ENCODE measurements at places on chromosomes 7 and 10.

GRCh38 chr10:33178026-33178755 lies 156.3 kb downstream of the NRP1 start:
- DNase-seq, result no peak

DNA sequence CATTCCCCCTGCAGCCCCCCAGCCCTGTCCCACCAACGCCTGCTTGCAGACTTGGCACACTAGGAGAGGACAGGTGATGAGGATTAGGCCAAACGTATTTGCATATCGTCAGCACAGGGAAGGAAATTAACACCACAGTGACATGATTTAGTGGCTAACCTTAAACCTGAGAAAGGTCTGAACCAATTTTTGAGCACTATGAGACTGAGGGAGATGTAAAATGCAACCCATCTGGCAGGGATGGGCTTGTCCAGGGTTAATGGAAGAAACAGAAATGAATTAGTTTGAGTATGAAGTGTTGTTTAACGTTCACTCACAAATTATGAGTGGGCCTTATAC lies 183.6 kb downstream of the TAX1BP1 start:
- no peak for DNase-seq

DNA sequence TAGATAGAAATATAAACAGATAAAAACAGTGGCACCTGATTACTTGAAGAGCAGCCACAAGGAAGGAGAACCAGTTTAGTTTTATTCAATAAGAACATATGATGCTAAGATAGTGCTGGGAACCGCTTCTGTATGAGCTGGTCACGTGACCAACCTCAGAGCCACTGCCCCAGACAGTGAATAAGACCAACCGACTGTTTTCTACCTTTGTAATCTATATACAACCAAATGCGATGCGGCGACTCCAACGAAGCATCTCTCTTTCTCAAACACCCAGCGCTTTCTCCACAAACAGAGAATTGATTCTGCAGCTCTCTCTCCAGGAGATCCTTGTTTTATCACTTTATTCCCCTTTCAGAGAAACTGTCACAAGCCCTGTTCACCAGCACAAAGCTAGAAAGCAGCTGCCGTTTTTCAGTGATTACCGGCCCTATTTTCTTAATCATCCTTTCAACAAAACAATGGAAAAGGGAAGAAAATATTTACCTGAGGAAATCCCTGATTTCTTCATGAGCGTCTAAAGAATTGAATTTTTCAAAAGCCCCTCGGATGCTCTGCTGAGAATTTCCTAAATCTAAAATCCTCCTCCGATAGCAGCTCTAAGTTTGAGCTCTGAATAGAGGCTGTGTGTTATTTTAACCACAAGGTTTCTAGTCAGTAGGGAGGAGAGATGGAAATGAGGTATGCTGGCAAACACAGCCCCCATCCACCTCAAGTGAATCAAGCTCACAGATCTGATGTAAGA lies 55.7 kb upstream of the JCAD start:
- peak; percentile 62 for DNase-seq

DNA sequence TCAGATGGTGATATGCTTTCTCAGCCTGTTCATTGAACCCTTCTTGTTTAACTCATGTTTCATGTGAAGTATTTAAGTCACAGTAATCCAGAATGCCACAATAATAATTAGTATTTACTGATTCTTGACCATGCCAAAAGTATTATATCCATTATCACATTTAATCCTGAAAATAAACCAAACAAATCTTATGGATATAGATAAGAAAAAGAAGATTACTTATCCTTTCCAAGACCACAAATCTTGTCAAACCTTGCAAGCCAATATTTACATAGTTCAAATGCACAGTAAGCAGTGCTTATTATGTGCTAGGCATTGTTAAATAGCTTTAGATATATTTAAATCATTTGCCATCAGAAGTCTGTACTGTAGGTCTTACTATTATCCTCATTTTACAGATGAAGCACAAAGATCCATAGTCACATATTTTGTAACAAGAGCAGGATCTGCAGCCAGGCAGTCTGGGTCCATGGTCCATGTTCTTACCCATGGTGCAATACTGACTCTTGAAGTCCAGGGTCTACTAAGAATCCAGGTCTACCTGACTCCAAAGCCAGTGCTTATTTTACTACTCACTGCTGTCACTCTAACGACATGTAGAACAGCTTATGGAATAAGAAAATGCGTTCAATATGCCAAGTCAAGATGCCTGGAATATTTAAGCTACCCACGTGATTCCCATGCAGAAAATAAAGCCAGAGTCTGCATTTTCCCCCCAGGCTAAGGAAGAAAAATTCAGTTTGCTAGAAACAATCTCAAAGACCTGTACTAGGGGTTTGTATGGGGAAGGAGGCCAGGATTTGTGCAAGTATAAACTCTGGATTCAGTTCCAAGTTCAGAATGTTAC lies 984.8 kb upstream of the LRRTM3 start:
- DNase-seq, result no peak

DNA sequence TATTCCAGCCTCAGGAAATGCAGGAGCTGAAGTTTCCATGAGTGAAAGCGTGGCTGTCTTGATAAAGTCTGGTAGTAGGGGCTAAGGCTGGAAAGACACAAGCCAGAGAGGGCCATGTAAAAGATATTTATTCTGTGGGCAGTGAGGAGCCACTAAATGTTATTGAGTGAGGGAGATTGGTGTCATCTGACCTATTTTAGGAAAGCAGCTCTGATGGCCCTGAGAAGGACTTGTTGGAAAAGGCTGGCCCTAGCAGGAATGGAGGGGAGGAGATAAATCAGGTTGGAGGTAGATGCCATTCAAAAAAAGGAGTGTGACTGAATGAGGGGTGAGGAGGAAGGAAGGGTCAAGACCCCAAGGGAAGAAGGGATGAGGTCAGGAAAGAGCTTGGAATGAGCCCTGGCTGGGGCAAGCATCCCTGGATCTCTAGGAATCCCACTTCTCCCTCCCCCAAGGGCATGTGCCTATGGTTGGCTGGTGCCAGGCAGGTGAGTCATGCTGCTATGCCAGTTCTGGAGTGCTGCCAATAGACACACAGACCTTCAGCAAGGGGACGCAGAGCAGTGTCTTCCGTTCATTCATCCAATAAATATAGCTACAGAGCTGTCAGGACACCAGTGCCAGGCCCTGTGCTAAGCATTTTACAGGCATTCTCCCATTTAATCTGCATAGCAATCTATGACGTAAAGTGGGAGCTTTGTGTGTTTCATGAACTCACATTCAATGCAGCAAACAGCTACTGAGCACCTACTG lies 2.0 kb downstream of the ANKRD2 start:
- peak; percentile 74 for DNase-seq

- DNase-seq, result no peak
Measured at GRCh38 chr7:6130007-6130587, 98.9 kb downstream of the ANKRD61 start.

GRCh38 chr7:17007841-17008240 lies 126.1 kb upstream of the AGR3 start:
- DNase-seq, result no peak

GRCh38 chr7:149456506-149457421 lies 4.1 kb downstream of the ZNF777 start:
- DNase-seq, result no peak

GRCh38 chr7:36440880-36441279 lies 51.2 kb downstream of the ANLN start:
- no peak for DNase-seq

GRCh38 chr10:102744374-102745051 lies 765 bp downstream of the WBP1L start:
- DNase-seq, result no peak

DNA sequence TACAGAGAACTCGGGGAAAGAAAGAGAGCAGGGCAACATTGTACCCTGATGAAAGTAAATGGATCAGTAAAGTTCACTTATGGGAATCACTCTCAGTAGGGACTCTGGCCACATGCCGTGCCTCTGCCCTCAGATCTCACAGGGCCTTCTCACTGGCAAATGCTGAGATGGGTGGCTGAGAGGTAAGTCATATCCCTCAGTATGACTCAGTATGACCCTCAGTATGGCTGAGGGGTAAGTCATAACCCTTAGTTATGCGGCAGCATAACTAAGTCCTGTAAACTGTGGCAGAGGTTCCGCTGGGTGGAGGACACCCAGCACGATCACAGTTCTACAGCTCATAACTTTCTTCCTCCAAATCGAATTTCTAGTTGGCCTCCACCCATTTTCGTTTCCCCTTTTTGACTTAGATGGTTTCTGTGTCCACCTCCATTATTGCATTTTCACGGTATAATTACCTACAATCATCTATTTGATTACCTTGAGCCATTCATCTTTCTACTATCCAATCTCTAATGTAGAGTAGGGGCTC lies 26.5 kb upstream of the WNT16 start:
- no peak for DNase-seq

GRCh38 chr7:132685277-132685676 lies 109.0 kb upstream of the PLXNA4 start:
- no peak for DNase-seq

GRCh38 chr7:49703881-49704280 lies 69.6 kb upstream of the VWC2 start:
- DNase-seq, result no peak

DNA sequence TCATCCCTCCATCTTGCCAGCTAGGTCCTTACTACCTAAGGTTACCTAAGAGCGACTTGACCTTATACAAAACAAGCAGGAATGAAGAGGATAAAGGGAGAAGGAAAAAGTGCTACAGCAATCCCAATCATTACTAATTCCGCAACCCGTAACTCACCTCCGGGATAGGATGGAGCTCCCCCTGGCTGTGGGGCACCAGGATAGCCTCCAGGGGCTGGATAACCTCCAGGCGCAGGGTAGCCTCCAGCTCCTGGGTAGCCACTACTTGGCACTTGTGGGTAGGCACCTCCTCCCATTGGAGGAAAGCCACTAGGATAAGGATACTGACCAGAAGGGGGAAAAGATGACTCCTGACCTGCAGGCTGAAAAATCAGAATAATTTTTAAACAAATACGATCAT lies 15.8 kb downstream of the ANXA7 start:
- DNase-seq, result no peak

GRCh38 chr10:31830887-31831286 lies 97.7 kb downstream of the ARHGAP12 start:
- DNase-seq, result no peak

DNA sequence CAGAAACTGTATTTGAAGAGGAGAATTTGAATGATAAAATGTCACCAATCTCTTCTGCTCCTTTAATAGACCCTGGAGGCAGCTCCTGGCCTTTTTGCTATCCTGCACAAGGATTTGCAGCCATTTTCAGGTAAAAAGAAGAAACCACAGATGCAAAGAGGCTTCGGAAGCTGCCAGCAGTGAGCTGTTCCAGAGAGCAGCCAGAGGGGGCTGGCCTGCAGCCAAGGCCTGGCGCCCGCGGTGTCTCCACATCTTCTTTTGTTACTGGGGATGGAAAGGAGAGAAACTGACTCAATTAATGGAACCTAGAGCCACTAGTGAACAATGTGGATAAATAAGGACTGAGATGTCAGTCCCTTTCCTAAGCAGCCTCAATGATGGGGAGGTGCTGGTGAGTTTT lies 23.9 kb upstream of the GPR26 start:
- no peak for DNase-seq

GRCh38 chr10:127850944-127851343 lies 41.8 kb downstream of the CLRN3 start:
- no peak for DNase-seq

DNA sequence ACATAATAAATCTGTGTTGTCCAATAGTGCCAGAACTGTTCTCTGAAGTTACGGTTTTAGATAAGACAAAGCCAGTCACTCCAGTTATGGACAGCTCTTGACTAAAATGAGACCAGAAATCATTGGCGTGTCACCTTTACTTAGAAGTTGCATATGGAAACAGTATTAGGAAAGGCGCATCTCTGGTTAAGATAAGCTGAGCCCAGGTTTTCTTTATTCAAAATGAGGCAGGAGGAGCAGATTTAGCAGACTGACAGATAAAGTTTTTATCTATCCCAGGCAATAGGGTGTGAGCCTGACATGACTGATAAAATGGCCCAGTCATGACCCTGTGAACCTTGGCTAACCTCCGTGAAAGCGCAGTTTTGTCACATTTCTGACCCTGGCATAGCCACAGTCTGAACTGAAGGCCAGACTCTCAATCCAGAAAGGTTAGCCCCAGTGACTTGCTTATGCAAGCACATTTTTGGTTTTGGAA lies 4.2 kb downstream of the CYP26A1 start:
- peak; percentile 4 for DNase-seq

- DNase-seq, result no peak
Measured at GRCh38 chr10:59878915-59879314, 27.4 kb downstream of the CCDC6 start.

GRCh38 chr7:64558781-64559180 lies 4.1 kb downstream of the ZNF680 start:
- no peak for DNase-seq

DNA sequence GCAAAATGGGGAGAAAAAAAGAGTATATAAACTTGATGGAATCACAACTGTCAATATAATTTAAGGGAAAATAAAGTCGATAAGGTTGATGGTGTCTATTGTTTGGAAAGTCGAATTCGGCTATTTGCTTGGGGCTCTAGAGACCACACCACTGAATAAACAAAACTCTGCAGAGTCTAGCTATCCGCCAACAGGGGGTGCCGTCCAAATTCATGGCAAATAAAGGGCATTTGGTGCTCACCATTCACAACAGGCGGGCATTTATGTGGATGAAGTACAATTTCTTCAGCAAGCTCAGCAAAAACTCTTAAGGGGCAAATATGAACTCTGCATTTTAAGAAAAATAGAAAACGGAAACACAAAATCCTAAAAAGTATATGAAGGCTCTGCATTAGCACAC lies 23.3 kb downstream of the CD36 start:
- DNase-seq, result no peak

DNA sequence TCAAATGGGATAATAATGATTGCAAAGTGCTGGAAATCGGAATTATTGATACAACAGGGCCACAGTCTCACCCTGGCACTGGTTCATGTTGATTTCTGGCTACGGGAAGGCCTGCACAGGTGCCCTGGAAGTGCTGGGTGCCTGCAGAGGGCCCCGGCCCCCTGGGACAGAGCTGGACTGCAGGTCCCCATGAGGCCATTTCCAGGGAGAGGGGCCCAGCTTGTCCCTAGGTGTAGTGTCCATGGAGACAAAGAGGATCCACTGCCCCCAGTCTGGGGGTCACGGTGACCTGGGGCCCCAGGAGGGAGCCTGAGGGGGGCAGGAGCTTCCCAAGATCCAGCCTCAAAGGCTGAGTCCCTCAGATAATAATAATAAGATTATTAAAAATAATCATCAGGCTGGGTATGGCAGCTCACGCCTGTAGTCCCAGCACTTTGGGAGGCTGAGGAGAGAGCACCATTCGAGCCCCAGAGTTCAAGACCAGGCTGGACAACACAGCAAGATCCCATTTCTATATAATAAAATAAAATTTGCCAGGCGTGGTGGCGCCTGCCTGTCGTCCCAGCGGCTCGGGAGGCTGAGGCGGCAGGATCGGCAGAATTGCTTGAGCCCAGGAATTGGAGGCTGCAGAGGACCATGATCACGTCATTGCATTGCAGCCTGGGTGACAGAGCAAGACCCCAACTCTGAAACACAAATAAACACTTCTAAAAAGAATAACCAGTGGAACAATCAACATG lies 98.1 kb downstream of the MICALL2 start:
- DNase-seq, result no peak

DNA sequence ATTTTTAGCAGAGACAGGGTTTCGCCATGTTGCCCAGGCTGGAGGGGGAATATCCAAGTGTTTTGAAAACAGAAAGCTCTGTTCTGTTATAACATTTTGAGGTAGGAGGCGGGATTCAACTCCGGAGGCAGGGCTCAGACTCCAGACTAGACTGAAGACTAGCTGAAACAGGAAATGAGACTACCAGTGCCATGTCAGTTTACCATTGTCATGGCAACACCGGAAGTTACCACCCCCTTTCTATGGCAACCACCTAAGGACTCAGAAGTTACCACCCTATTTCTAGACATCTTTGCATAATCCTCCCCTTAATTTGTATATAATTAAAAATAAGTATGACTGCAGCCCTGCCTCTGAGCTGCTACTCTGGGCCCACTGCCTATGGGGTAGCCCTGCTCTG lies 1069.1 kb upstream of the AUTS2 start:
- no peak for DNase-seq
